ENCODE measurements at places on chromosomes 13 and 19.

DNA sequence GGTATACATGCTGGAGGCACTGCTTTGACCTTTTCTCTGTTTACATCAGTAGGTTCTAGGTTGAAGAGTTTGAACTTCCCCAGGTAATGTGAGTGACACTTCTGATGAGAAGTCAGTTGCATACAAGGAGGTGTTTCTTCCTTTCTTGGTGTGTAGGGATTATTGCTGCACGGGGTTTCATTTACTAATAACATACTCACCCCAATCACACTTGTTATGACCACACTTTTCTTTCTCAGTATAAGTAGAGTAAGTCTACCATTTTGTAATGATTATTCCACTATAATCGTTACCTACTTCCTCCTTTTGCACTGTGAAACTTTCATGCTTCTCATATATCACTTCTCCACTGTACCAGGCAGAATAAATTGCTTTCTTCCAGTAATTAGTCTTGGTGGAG lies 138.0 kb downstream of the TNFSF13B start:
- DNase-seq, result no peak

- no peak for DNase-seq
These were observed 2.9 kb downstream of the SLC7A9 start for GRCh38 chr19:32866564-32867265.

GRCh38 chr19:38031423-38031770 lies 124.4 kb downstream of the SIPA1L3 start:
- DNase-seq, result no peak

DNA sequence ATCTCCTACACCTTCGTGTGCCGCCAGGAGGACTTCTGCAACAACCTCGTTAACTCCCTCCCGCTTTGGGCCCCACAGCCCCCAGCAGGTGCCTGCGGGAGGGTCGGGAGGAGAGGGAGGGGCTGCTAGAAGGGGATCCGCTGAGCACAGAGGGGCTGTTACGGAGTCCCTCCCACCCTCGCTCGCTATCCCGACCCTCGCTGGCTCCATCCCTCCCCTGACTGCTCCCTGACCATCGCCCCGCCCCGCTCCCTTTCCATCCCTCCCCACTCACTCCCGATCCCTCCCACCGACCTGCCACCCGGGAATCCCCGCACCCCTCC lies 780 bp downstream of the CD177 start:
- no peak for DNase-seq

DNA sequence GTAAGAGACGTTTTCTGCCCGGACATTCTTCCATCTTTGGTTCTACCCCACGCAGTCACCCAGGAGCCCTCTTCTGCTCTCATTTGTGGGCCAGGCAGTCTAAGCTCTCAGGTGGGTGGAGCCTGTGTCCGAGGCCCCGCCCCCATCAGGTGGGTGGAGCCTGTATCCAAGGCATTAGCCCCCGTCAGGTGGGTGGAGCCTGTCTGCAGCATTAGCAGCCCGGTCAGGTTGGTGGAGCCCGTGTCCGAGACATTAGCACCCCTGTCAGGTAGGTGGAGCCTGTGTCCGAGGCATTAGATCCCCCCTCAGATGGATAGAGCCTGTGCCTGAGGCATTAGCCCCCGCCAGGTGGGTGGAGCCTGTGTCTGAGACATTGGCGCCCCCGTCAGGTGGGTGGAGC lies 45.5 kb upstream of the C13orf46 start:
- DNase-seq, result no peak

GRCh38 chr13:56670563-56670962 lies 470.2 kb upstream of the PRR20A start:
- no peak for DNase-seq

DNA sequence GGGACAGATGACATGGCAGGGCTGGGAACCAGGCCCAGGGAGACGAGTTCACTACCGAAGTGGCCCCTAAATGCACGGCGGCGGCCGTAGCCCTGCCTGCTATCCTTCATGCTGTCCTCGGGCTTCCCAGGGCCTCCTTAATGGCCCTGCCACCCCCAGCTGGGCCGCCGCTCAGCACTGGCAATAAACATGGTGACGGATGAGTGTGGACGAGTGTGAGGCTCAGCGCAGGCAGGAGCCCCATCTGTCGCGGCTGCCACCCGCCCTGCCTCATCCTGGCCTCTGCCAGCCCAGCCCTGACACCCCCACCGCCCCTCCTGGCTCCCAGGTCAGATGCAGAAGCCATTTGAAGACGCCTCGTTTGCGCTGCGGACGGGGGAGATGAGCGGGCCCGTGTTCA lies 13.6 kb downstream of the PIN1 start:
- no peak for DNase-seq

Measured in CD4-positive, alpha-beta T cell treated with Interleukin-4 for 4 hours (primary cell).